ENCODE measurements at places on chromosomes 3 and 15.

GRCh38 chr15:65751431-65751830, 40.7 kb downstream of the DENND4A start:
- no peak for DNase-seq

GRCh38 chr3:186035277-186035676, 73.6 kb downstream of the ETV5 start:
- no peak for DNase-seq

- no peak for DNase-seq
Measured at GRCh38 chr3:156665291-156665690, 9.1 kb upstream of the TIPARP start.

GRCh38 chr3:11014253-11014652, 21.7 kb downstream of the SLC6A1 start:
- no peak for DNase-seq

- DNase-seq, result no peak
Measured at GRCh38 chr3:95971573-95971972, 842.8 kb upstream of the EPHA6 start.

DNA sequence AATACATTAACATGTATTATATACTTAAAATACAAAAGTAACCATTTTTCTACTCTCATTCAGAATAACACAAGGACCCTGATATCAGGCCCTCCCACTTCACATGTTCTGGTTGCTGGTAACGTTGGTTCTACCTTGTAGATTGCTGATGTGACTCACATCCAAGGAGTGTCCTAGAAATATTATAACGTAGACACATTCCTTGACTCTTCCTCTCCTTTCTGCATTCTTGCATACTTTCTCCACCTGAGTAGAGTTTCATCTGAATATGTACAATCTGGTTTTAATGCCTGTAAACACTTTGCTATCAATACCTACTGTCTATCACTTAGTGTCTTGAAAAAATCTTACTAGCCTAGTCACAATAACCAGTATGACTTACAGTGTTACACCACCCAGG, 35.0 kb upstream of the NEDD4 start:
- DNase-seq, result no peak

All from NCI-H1048 (cell line).